T-helper 2 cell (primary cell): ENCODE measurements at places on chromosomes 16 and 17.

DNA sequence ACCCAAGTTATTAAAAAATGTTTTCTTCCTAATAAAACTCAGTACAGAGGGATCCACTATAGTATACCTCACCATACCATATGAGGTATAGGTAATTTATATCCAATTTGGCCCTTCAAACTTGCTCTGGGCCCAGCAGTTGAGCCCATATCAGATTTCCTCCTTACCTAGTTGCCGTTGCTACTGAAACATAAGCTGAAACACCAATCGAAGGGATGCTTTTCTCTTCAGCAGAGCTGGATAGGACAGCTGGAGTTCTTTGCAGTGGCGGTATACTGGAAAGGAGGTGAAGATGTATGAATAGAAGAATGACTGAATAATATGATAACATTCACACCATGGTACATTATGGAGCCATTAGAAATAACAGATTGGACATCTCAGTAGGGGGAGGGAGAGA, 42.7 kb downstream of the TNRC6C start:
- no peak for DNase-seq

- no peak for DNase-seq
These were observed 50.2 kb upstream of the SMIM36 start for GRCh38 chr17:55561316-55561972.

GRCh38 chr16:80323808-80324195, 217.0 kb upstream of the DYNLRB2 start:
- no peak for DNase-seq

GRCh38 chr17:51914577-51914976, 243.9 kb downstream of the CA10 start:
- no peak for DNase-seq

DNA sequence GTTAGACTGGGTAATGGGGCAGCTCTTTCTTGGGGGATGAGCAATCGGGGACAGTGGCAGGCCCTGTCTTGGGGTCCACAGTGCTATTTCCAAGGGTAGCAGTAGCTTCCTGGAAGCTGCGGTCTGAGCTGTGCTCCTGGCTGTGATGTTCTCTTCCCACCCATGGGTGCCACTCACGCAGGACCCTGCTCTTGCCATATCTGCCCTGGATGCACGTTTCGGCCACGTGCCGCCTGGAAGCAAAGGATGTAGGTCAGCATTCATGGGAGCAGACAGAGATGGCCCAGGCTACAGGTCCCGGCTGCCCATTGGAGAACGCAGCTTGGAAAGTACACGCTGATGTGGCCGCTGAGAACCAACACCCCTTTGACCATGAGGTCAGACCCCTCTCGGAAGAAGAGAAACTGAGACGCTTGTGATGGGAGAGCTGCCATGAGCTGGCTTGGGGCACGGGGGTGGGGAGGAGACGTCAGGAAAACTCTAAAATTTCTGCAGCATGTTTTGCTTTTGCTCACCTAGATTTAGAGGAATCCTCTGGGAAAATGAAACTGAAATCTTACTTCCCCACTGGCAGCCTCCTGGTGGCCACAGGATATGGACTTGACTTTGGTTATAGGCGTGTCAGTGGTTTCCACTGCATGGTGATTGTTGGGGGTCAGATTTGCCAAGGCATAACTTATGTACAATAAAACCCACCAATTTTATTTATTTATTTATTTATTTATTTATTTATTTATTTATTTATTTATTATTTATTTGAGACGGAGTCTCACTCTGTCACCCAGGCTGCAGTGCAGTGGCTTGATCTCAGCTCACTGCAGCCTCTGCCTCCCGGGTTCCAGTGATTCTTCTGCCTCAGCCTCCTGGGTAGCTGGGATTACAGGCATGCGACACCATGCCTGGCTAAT, 36.2 kb upstream of the IRF8 start:
- DNase-seq: no peak

DNA sequence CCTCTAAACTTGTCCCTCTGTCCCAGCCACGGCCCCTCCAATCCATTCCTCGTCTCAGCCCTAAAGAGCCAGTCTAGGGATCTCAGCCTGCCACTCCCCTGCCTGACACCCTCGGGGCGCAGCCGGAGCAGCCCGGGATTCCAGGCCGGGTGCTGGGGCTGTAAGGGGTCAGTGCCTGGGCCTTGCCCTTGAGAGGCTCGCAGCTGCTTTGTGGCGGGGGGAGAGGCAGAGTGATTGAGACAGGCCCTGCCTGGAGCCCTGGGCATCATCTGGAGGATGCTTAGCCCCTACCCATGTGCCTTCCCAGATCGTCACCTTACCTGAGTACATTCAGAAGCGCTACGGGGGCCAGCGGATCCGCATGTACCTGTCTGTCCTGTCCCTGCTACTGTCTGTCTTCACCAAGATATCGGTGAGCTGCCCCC, 8.3 kb downstream of the SLC5A10 start:
- no peak for DNase-seq

DNA sequence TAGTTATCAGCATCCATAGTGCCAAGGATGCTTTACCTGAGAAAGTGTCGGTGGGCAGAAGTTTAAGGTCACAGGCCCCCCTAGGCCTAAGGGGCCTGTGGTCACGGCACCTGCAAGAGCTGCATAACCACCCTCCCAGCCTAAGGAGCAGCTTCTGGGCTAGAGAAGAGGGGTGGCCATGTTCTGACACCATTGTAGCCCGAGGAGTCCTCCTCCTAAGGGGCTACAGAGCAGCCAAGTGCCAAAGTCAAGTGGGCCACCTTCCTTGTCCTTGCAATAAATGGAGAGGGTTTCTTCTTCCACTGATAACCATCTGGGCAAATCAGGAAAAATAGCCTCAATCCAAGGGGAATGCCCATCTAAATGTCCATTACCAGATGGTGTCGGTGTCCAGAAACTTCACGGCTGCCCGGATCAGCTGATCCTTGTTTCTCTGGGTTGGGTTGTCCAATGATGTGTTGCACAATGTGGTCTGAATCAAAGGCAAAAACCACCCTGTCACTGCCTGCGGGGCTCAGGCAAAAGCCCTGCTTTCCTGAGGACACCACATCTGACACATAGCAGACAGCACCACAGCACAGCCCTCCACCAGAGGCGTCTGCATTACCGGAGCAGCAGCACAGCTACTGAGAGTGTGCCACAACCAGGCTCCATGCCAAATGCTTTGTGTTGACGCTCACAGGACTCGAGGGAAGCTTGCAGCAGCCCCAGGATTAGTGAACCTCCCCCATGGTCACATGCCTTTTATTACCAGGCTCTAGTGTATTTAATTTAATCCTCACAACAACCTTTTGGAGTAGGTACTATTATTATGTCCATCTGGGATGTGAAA, 12.8 kb downstream of the ATPAF2 start:
- DNase-seq: no peak

DNA sequence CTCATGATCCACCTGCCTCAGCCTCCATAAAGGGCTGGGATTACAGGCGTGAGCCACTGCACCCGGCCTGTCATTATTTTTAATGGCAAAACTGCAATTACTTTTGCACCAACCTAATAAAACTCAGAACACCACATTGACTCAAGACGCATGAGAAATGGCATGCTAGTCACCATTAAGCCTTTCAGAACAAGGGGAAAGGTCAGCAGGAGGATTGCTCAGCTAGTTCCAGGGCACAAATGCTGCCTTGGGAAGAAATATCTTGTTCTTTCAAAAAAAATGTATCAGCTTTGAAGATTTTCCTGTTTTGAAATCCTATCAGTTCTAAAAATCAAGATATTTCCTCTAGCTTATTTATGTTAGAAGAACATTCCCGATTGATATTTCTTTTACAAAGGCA, 32.4 kb upstream of the CDYL2 start:
- DNase-seq: no peak

- DNase-seq: no peak
These were observed 84.1 kb downstream of the AIPL1 start for GRCh38 chr17:6350806-6351205.

DNA sequence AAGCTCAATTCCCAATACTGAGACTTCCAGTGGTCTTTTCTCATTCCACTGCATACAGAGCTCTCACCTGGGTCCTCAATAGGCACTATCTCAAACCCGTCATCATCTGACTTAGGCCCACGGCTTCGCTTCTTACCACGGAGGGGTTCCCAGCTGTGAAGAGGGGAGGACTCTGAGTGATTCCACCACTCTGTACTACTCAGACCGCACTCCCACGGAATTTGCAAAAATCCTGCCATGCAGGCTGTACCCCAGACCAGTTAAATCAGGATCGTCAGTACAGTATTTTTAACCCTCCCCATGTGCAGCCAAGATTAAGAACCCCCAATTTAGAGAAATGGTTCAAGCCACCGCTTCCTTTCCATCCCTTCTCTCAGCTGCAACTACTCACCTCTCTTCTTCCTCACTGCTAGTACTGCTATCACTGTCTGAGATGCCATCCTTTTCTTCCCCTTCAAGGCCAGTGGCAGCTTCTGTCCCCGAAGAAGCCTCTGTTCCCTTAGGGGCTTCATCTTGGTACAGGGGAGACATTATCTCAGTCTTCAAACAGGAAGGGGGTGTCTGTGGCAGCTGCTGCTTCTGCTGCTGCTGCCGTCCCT, 6.2 kb upstream of the PSMC5 start:
- no peak for DNase-seq

DNA sequence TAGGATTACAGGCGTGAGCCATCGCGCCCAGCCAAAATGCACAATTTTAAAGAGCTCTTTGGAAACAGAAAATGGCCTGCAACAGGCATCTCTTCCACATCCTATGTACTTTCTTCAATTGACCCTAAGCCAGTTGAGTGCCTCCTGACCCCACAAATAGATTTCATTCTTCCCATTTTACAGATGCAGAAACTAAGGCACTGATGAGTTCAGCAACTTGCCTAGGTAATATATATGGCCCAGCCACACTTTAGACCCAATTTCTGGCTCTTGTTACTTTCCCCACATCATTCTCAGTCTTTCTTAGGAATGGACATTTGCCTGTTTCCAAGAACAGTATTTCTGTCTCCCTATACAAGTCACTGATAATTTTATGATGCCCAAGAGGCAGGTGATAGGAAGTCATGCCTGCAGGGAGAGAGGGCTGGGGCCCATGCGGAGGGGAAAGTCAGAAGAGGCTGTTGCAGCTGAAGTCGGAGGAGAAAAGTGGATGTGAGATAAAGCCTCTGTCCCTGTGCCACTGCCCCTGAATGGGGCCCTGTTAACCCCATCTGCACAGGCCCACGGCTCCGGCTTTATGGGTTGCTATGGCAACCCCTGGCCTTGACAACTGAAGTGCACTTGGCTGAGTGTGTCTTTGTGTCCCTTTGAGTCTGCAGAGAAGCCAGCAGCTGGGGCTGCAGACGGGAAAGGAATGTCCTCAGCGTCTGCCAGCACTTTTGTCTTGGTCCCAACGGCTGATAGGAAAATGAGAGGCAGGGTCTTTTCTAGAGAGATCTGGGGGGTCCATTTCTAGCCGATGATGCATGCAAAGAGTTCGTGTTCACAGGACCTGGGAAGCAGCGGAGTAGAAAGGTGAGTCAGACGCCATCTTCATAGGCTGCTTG, 45.9 kb downstream of the ABAT start:
- no peak for DNase-seq

DNA sequence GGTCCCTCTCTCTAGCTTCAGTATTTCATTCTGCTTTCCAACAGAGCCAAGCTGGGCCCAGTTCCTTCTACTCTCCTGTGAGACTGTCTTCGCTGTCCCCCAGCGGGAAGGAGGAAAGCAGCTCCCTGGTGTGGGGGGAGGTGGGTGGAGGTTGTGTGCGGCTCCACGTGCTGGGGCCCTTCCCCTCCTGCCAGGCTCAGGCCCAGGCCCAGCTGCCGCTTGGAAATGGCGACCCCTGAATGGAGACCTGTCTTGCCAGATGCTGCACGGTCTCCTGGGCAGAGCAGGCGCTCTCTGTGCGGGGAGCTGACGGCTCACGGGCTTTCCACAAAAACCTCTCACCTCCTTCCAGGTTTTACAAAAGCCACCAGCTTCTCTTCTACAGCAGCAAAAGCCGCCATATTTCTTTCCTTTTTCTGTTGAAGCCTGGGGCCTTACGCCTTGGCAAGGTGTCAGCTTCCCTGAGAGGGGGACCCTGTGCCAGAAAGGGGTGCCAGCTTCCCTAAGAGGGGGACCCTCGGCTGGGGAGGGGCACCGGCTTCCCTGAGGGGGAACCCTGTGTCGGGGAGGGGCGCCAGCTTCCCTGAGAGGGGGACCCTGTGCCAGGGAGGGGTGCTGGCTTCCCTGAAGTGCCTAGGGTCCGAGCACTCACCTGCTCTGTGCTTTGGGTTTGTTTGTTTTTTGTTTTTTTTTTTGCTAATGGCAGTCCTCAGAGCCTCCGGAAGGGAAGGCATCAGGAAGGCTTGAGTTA, 47.5 kb downstream of the ZNF778 start:
- no peak for DNase-seq

DNA sequence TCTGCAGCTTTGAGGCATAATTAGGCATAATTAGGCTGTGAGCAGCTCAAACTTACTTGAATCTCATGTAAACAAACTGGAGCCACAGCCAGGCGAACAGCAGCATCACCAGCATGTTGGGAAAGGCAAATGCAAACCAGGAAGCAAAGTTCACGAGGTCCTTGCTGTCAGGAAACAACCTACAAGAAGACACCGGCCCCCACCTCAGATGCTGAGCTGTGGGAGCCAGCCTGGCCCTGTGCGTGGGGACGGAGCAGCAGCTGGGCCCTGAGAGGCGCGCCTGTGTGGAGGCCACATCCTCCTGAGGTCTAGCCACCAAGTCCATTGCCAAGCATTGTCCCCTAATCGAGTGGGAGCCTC, 12.2 kb downstream of the SLC13A5 start:
- DNase-seq: no peak

DNA sequence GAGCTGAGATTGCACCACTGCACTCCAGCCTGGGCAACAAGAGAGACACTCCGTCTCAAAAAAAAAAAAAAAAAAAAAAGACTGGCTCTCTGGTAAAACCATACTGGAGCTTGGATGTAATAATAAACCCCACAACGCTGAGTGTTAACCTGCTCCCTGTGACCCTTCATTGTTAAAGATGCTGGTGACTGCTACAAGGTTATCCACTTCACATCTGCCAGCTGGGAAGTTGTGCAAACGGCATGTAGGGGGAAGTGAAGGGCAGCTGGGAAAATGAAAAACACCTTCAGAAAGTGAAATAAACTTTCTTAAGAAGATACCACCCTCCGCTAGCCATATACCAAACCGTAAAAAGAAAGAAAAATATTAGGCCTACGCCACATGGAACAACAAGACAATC, 131.0 kb upstream of the NUDT7 start:
- no peak for DNase-seq

GRCh38 chr16:26457882-26458281, 608.8 kb upstream of the C16orf82 start:
- DNase-seq: no peak

GRCh38 chr16:79082970-79083369, 517.6 kb downstream of the MAF start:
- no peak for DNase-seq

- DNase-seq: no peak
These were observed 306.6 kb downstream of the MAF start for GRCh38 chr16:79293836-79294460.

DNA sequence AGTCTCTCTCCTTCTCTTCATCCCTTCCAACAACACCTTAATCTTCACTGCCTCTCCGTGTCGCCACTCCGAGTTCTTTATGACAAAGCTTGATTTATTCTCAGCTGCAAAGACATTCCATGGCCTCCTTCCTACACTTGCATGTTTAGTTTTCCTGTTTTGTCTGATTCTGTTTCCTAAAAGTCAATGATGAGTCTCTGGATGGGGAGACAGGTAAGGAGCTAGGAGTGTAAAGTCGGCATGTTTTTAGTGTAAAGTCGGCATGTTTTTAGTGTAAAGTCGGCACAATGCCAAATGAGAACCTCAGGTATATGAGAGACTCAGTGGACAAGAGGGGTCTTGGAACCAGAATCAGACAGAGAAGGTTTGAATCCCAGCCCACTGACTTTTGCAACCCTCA, 362.3 kb upstream of the EEF2KMT start:
- DNase-seq: no peak
